ENCODE measurements at places on chromosomes 12 and 14. TPM values are rescaled to one million over a fixed set of nuclear protein-coding genes. Genes with fewer than 3 reads are reported as not detected.

LMNTD1 gene
- not detected for total RNA-seq

TMEM132C gene
- total RNA-seq = not detected

CMTM5 gene
- not detected for total RNA-seq

CD163 gene
- total RNA-seq = not detected

ASCL4 gene
- total RNA-seq = not detected

ANO2 gene
- total RNA-seq = not detected

CHGA gene
- total RNA-seq = 0.35 TPM

LRP1-AS gene
- not detected for total RNA-seq

CLEC2D gene
- total RNA-seq = 5.1 TPM

BRF1 gene
- 30.7 TPM for total RNA-seq

- DNase-seq = no peak
These were observed 18.6 kb upstream of the ITGA5 start for GRCh38 chr12:54437697-54438096.

- DNase-seq = peak; percentile 89
These were observed 86.8 kb downstream of the RFLNA start for GRCh38 chr12:124381456-124382296.

- no peak for DNase-seq
These were observed 74.8 kb upstream of the PCED1B start for GRCh38 chr12:47004634-47005033.

DNA sequence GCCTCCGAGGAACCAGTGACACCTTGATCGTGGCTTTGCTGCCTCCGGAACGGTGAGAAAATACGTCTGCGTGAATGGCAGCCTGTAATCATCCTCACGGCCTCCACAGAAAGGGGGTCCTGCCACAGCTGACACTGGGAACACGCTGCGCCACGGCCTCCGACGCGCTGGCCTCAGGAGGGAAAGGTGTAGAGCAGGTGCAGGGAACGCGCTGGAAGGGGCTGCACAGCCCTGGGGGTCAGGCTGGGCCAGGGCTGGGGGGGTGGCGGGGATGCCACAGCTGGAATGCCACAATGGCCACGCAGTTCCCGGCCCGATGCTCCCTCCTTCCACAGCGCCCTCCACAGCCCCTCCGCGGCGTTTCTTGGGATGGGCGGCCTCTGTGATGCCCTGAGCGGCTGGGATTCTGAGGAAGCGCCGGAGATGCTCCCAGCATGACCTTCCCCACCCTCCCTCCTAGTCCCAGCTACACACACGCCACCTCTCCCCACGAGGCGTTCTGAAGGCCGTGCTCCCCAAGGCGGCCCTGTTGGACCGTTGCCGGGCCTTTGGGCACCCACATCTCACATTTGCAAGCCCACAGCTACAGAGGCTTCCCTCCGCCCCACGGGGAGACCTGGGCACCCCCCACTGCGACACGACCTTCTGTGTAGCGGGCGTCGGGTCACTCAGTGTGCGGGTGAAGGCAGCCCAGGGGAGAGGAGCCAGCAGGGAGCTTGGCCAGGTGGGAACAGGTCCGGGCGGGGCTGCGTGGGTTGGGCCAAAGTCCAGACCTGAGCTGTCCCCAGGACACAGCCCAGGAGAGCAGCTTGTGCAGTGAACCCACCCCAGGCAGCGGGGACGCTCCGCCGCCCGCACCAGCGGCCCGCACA lies 31.8 kb upstream of the GALNT9 start:
- no peak for DNase-seq

DNA sequence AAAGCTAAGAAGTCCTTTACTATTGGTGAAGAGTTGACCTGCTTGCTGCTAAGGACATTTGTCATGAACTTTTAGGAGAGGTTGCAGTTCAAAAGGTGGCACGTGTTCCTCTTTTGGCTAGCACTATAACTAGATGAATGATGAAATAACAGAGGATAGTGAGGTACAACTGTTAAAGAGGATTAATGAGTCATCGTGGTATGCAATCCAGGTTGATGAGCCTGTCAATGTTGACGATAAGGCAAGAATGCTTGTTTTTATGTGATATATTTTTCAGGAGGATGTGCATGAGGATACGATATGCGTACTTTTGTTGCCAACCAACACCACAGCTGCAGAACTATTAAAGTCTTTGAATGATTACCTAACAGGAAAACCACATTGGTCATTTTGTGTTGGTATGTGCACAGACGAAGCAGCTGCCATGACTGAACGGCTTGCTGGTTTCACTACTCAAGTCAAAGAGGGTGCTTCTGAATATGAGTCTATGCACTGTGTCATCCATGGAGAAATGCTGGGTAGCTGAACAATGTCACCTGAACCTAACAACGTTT lies 10.6 kb downstream of the CEP128 start:
- DNase-seq = peak; percentile 73

GRCh38 chr14:92990456-92991430 lies 67.8 kb downstream of the CHGA start:
- DNase-seq = no peak

DNA sequence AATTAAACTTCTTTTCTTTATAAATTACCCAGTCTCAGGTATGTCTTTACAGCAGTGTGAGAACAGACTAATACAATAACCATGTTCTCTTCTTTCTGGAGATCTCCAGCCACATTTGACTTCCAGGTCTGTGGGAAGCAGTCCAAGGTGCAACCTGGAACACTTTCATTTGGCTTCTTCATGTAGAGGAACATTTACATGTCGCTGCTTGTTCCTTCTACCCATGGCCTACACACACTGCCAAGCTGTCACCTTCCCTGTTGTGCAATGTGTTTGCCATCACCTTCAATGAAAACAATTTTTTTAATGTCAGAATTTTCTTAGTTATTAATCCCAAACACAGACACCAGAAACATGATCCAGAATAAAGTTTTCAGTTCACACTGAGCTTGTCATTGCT lies 104.7 kb downstream of the PRKCH start:
- peak; percentile 55 for DNase-seq

- no peak for DNase-seq
These were observed 313.2 kb downstream of the EMP1 start for GRCh38 chr12:13509740-13510139.

DNA sequence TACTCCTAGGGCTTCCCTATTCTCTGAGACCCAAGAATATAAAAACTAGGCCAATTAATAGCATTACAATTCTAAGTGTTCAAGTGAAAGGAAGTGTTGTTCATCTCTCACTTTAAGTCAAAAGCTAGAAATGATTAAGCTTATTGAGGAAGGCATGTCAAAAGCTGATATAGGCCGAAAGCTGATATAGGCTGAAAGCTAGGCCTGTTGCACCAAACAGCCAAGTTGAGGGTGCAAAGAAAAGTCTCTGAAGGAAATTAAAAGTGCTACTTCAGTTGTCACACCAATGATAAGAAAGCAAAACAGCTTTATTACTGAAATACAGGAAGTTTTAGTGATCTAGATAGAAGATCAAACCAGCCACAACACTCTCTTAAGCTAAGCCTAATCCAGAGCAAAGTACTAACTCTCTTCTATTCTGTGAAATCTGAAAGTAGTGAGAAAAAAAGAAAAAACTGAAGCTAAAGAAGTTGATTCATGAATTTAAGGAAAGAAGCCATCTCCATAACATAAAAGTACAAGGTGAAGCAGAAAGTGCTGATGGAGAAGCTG lies 68.9 kb downstream of the SLC6A15 start:
- no peak for DNase-seq

- DNase-seq = peak; percentile 56
These were observed 1.1 kb downstream of the ARHGAP5 start for GRCh38 chr14:32078023-32078857.

GRCh38 chr14:104360501-104360900 lies 219.1 kb upstream of the C14orf180 start:
- DNase-seq = no peak

GRCh38 chr12:32595251-32595650 lies 83.8 kb upstream of the DNM1L start:
- peak; percentile 28 for DNase-seq

GRCh38 chr14:97353102-97353501 lies 555.9 kb downstream of the VRK1 start:
- DNase-seq = no peak

DNA sequence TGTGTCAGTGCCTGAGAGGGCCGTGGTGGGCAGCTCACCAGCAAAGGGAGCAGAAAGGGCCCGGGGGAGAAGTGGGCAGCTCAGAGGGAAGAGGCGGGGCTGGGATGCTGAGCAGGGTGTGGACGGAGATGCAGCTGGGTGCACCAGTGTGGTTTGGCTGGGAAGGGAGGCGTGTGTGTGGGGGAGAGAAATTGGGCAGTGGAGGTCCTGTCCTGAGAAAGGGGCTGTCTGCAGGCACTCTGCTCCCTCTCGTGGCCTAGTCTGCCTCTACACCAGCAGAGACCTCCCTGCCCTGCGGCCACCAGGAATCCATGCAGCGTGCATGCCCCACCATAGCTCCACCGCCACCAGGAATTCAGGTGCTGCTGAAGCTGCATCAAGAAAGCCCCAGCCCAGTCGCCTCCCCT lies 6.4 kb downstream of the TMEM121 start:
- peak; percentile 12 for DNase-seq

GRCh38 chr12:79563021-79563740 lies 127.6 kb downstream of the PAWR start:
- no peak for DNase-seq

GRCh38 chr14:79829405-79830166 lies 381.7 kb downstream of the DIO2 start:
- DNase-seq = no peak

DNA sequence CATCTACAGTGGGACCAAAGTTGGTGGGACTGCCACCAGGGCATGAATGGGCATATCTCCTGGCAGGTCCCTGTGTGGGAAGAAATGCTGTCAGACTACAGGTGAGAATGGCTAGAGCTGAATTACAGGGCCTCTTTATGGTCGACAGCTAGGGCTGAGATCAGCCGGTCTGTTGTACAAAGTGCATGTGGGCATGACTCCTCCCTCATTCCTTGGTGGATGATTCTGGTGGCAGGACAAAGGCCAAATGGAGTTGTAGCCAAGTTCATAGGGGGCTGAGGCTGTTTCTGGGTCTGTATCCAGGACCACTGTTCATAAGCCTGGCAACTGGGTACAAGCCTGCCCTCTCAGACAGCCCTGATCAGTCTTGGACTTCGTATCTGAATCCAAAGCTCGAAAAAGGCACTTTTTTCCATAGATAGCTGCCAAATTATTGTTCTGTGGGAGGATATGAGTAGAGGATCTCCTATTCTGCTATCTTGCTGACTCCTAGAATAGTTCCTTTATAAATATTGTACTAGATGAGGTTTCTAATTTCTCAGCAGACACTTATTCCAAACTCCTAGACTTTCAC lies 460.8 kb downstream of the TMEM117 start:
- no peak for DNase-seq

GRCh38 chr14:96086574-96087077 lies 47.5 kb downstream of the C14orf132 start:
- DNase-seq = peak; percentile 88

GRCh38 chr12:95784286-95784685 lies 6.3 kb downstream of the NTN4 start:
- no peak for DNase-seq

DNA sequence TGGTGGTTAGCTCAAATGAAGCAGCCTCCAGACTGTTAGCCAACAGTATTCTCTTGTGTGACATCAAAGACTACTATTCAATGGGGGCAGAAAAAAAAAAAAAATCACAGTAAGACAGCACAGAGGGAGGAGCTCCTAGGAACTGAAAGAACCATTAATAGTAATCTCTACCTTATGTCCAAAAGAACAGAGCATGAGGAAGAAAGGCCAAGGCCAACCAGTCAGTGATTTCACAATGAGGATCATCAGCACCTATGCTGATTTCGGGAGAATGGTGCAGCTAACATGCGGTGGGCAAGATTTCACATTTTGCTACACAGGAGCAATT lies 66.3 kb upstream of the SOX5 start:
- DNase-seq = no peak

DNA sequence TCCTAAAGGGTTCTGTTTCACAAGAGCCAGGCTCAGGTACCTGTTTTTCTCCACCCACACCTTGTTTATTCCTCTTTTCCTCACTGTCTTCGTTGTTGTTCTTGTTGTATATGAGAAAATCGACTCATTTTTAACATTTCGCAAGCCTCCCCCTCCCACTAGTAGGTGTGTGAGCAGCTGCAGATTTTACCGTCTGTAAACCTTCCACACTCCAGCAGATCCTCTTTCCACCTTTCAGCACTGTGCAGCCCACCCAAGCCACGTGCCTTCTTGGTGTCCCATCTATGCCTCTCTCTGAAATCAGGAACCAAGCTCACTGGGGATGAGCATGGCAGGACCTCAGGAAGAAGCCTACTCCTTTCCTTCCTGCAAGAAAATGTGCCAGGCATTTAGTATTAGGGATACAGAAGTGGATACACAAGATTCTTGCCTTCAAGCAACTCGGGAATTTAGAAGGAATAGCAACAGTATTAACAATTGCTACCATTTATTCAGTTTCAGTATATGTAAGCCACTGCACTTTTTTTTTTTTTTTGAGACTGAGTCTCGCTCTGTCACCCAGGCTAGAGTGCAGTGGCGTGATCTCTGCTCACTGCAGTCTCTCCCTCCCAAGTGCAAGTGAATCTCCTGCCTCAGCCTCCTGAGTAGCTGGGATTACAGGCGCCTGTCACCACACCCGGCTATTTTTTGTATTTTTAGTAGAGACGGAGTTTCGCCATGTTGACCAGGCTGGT lies 113.6 kb downstream of the CHST11 start:
- no peak for DNase-seq

DNA sequence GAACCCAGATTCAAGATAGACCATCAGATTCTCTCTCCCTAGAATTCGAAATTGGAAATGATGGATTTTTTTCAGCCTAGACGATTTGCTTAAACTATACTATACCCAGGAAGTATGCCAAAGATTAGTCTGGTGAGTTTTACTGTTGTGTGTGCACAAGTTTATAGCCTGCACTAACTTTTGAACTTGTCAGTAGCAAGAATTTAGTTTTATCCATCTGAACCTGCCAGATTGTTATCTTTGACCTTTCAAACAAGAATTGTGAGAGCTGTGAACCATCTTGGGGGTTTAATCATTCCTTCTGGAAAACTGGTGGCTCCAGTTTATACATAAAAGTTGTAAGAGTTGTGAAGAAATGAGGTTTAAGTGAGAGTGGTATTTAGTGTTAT lies 243.5 kb upstream of the DAAM1 start:
- DNase-seq = no peak

DNA sequence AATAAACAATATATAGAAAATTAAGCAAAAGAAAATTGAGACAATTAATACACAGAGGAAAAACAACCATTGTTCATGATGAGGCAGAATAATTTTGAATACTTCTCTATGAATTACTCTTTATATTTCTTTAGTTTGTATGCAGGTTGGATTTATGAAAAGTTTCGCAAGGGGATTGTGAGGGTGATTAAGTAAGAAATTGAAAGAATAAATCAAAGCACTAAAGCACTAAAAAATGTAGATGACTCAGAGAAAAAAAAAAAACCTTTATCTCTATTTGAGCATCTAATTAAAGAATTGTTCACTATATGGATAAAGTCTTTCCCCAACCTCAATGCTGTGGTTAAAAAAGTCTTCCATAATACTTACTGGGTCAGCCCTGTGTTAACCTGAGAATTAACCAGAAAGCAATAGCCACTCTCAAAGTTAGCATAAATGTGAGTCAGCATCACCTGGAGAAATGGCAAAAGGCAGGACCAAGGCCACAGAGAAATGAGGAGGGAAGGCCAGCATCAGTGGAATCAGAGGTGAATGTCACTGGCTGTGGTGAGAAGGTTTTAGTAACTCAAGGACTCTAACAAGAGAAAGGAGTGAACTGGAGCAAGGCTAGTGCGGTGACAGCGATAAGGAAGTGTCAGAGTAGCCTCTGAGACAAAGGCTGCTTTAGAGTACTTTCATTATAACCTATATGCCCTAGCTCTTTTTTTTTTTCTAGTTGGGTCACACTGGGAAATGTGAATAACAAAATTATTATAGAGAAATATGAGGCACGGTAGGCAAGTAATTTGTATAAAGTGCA lies 310.4 kb downstream of the KCNC2 start:
- peak; percentile 18 for DNase-seq

Data from MCF 10A (cell line).